Left renal cortex interstitium (tissue), 4 donors: ENCODE measurements at places on chromosomes 5 and 9. TPM values are rescaled to one million over a fixed set of nuclear protein-coding genes. Genes with fewer than 3 reads are reported as not detected.

The IFNA7 gene
- not detected for polyA plus RNA-seq

The LHX3 gene
- polyA plus RNA-seq, result not detected

The FBP2 gene
- 0.08 TPM for polyA plus RNA-seq

- DNase-seq, result no peak
These were observed 368.1 kb downstream of the TLE4 start for GRCh38 chr9:79939819-79940218.

GRCh38 chr5:135186662-135187522, 152.9 kb upstream of the PITX1 start:
- no peak for DNase-seq

GRCh38 chr9:130028493-130029222, 14.3 kb downstream of the FNBP1 start:
- DNase-seq, result no peak

GRCh38 chr9:123370108-123370507, 14.1 kb downstream of the CRB2 start:
- DNase-seq, result no peak
